Vagina (tissue), 2 donors: ENCODE measurements at places on chromosomes 5 and 9. TPM values are rescaled to one million over a fixed set of nuclear protein-coding genes. Genes with fewer than 3 reads are reported as not detected.

DNA sequence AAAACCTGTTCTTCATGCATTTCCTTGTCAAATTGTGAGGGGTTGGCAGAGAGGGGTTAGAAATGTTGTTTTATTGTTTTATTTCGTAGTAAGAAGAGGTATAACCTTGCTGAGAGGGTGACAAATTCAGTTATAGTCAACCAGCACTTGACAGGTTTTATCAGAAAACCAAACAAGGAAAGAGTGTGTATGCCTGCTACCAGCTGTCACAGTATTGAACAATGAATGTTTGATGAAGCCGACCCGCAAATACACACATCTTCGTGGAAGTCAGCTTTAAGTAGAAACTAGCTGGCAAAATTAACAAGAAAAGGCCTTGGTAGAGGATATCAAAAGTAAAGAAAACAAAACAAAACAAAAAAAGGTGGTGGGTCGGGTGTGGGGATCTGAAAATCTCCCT is 214.6 kb upstream of the TLE4 start:
- DNase-seq: no peak

DNA sequence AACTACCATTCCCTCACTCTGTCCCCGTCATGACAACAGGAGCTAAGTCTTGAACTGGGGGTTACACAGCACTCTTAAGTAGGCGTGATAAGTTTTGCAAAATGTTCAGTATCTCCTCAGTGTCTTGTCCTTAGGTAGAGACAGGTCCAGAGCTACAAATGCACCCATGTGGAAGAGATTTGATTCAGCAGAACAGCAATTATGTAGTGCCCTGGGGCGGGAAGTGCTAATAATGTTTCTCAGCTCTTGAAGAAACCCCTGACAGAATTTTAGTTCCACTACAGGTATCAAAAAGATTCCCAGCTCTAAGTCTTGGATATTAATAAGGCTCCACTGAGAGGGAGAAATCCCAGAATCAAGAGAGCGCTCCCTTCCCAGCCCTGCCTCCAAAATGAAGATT is 49.6 kb downstream of the DCP2 start:
- no peak for DNase-seq

DNA sequence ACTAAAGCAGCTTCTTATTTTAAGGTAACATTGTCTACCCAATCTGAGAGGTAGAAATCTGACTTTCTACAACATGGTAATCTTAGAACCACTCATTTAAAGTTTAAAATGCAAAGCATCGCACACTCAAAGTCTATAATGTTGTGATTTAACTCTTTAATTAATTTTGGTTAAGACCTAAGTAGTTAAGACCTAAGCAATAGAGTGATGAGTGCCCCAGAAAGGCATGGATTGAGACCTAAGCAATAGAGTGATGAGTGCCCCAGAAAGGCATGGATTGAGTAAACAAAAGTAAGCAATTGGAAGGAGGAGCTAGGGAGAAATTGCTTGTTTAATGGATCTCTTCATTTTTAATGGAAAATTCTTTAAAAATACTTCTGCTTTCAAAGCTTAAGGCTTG is 86.8 kb downstream of the NLN start:
- no peak for DNase-seq

GRCh38 chr5:120974690-120975089 is 510.6 kb downstream of the PRR16 start:
- no peak for DNase-seq

GRCh38 chr9:69582544-69583297 is 89.5 kb downstream of the APBA1 start:
- no peak for DNase-seq

IL3 gene
- total RNA-seq: not detected

GHR gene
- total RNA-seq: 16.7 TPM

SPATA31E1 gene
- not detected for total RNA-seq

MYORG gene
- total RNA-seq: 4.4 TPM

CXCL14 gene
- total RNA-seq: 62.1 TPM
